Activated T-helper 2 cell treated with anti-CD3 and anti-CD28 coated beads, Interferon-gamma antibody, Interleukin-2, Interleukin-4, amounts not matched to agents 10 μg/mL and 5 μg/mL and 100 μg/mL, durations not matched to agents 14 hours and 24 hours and 36 hours (primary cell): ENCODE measurements at places on chromosomes 6 and 20.

GRCh38 chr6:139007428-139007827 lies 19.4 kb upstream of the REPS1 start:
- no peak for DNase-seq

DNA sequence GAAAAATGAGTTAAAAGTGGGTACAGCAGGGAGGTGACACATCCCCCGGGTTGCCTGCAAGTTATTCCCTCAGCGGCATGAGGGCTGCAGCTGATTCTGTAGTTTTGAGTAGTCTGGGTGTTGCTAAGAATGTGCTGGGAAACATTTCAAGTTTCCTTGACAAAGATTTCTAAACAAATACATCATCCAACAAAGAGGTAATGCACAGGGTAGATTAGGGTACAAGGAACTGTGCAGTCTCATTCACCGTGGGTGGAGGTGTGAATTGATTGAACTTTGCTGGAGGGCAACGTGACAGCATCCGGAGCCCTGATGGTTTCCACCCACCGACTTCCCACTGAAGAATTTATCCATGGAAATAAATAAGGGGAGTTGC lies 21.8 kb downstream of the CASS4 start:
- DNase-seq, result no peak

- DNase-seq, result no peak
These were observed 20.7 kb downstream of the DYNLRB1 start for GRCh38 chr20:34536798-34537394.

GRCh38 chr6:1255636-1256365 lies 56.1 kb upstream of the FOXQ1 start:
- no peak for DNase-seq

DNA sequence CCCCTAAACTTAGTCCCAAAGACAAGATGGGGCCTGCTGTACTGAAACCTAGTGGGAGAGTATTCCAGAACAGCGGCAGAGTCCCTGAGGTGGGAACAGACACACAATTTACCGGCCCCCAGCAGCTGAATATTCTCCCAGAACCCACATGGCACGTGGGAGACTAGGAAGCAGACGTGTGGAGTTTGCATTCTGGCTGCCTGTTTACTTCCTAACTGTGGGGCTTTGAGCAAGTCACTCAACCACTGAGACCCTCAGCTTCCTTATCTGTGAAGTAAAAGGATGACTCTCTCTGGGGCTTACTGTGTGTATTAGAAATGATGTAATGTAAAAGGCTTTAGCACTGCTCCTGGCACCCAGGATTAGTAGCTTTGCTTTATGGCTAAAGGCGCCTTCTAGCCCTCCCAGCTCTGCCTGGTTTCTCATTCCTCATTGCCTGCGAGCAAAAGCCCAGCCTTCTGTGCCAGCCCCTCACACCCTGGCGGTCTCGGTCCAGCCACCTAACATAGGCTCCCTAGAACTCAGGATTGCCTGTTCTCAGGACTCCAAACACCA lies 353.1 kb downstream of the CDC5L start:
- no peak for DNase-seq

- no peak for DNase-seq
These were observed 136.4 kb upstream of the RREB1 start for GRCh38 chr6:6971369-6971768.

DNA sequence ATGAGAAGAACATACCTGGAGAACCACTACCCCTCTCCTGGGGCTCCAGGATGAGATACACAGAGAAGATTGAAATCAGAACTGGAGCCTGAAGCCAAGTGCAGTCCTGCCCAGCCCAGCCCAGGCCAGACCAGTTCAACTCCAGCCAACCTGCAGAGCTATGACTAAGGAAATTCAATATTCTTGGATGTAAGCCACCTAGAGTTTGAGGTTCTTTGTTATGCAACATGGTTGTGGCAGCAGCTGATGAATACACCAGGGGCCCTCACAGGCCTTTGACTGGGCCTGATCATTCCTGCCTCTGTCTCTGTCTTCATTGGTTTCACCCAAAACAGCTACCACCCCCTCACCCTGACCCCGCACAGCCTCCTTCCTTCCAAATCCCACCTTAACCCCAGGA lies 167.8 kb downstream of the LRFN2 start:
- no peak for DNase-seq

DNA sequence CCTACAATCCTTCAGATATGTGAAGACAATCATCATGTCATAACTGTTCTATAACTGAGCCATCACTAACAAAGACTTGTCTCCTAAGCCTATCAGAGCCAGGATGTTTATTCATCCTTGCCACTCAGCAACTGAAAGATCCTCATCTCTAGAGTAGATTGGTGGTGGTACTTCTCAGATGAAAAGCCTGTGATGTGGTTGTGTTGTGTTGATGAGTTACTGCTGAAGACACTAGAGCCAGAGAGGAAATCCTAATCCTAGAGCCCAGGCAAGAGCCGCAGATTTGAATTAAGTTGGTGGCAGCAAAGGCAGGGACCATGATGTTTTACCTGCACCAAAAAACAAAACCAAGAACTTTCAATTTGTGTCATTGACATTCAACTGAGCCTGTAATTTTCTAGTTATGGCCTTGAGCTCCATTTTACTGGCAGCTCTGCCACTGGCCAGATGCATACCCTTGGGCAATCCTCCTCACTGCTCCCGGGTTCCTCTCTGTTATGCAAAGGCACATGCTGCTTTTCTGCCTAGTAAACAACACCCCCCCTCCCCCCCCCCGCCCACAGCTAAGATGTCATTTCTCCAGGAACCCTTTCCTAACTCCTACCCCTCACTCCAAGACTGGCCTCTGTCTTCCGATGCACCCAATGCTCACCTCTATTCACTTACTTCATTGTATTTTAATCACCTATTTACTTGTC lies 50.2 kb upstream of the REV3L start:
- DNase-seq, result peak; percentile 43

DNA sequence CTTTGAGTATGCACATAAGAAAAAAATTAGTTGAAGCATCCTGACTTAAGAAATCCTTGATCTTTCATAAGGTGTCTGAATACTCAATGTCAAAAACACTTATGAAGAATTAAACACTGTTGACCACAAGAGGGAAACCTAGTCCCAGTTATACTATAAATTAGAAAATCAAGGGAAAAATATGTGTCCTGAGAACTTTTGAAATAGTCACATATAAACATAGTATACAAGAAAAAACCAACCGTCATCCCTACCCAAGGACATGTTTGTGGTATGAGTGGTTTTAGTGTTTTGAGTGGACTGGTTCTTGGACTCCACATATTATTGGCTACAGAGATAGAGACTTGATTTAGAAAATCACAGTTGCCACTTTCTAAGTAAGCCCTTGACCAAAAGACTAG lies 7.6 kb upstream of the HLA-DRA start:
- no peak for DNase-seq

DNA sequence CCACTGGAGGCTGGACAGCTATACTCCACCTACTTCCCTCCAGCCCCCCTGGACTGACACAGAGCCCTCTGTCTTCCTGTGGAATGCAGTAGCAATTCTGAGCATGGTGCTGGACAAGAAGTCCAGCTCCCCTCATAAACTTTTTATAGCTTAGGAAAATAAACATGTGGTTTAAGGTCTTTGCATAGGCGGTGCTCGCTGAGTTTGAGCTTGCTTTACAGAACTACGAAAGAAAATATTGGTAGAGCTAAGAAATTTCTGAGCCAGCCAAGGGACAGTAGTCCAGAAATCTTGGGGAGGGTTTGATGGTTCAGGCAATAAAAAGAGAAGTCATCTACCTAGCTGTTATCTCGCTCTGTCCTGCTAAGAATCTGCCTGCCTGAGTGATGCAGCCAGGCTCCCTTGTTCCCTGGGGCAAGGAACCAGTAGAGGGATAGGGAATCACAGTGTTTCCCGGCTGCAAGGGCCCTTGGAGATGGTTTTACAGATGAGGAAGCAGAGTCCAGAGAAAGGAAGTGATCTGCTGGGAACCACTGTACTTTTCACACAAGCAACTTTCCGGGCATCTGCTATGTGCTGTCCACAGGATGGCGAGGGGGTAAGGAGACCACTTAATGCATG lies 343.4 kb downstream of the CDC5L start:
- DNase-seq, result no peak

GRCh38 chr6:140854318-140854717 lies 1278.4 kb upstream of the GJE1 start:
- DNase-seq, result no peak

GRCh38 chr20:18986895-18987580 lies 173.5 kb downstream of the SCP2D1 start:
- no peak for DNase-seq

DNA sequence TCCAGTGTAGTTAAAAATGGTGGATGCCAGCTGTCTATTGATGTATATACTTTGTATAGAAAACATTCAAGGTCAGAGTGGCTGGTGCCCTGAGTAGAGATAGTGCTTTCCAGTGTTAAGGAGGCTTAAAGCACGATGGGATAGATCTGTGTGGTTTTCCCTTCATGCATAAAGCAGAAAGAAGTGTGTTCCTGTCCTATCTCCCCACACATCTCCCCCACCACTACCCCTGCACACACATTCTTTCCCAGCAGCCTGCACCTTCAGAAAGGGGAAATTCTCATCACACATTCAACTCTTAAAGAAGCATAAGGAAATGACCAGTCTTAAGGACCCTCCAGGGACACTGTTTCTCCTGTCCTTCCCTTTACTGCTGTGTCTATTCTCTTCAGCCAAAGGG lies 221.7 kb upstream of the TAB2 start:
- DNase-seq, result peak; percentile 33

GRCh38 chr20:51412333-51412871 lies 130.1 kb downstream of the NFATC2 start:
- DNase-seq, result no peak

GRCh38 chr6:11744753-11745152 lies 33.9 kb downstream of the ADTRP start:
- DNase-seq, result no peak

DNA sequence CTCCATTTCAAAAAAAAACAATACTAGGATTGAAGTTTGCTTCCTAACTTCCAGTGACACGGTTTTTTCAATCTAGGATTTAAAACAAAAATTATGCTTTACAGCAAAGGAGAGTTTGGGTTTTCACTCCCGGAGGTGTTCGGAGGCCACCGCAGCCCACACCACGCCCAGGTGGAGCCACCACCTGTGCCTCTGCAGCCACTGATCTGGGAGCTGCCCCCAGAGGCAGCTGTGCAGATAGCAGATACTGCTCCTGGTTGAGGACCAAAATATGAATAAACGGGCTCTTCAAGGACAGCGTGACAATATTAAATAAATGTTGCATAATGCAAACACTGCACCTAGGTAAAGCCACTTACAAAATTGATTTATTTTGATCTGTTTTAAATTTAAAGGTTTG lies 30.2 kb downstream of the DLL1 start:
- DNase-seq, result no peak

- DNase-seq, result no peak
These were observed 171.4 kb downstream of the ZFAND3 start for GRCh38 chr6:37990762-37991525.

DNA sequence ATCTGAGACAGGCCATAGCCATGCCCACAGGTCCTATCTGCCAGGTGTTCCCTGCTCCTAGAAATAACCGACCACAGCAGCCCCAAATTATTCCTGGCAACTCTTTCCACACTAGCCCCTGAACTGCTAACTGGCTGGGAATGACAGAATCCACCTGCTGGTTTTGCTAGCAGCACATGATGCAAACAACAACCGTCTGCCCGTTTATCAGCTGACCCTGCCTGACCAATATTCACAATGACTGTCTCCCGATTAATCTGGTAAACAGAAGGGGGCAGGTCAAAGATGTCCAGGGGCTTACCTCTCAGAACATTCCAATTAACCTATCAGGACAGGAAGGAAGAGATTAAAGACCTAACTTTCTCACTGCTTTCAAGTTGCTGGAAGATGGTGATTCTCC lies 101.5 kb downstream of the NRSN1 start:
- DNase-seq, result no peak

GRCh38 chr6:160798625-160799024 lies 96.6 kb downstream of the PLG start:
- DNase-seq, result no peak

DNA sequence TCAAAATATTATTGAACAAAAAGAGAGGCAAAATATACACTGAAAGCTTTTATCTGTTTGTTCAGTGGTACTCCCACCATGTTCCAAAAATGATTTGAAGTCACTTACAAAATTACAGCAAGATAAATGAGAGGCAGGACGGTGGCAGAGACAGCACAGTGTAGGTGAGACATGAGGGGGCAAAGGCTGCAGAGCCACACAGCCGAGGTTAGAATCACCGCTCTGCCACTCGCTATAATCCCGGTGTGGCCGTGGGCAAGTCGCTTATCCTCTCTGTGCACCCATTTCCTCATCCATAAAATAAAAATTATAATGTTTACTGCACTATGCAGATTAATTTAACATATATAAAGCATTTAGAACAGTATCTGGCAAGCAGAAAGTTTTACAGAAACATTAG lies 140.1 kb upstream of the BEND6 start:
- no peak for DNase-seq

DNA sequence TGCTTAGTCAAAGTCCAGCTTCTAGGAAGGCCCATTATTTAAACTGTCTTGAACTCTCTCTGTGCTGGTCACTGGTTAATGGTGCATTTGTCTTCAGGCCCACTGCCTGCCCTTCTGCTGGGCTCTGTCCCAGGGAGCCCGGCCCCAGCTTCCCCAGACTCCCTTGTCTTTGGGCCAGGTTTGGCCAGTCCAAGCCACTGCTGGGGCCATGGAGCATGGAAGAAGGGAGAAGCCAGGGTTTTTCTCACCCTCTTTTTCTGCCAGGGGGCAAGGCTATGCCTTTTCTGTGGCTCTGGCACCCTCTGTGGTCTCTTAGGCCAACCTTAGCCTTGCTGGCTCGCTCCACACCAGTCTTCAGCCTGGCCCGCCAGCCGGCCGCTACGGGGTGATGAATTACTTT lies 390.0 kb upstream of the SULF2 start:
- no peak for DNase-seq

GRCh38 chr6:96907498-96907897 lies 9.8 kb upstream of the NDUFAF4 start:
- DNase-seq, result no peak

DNA sequence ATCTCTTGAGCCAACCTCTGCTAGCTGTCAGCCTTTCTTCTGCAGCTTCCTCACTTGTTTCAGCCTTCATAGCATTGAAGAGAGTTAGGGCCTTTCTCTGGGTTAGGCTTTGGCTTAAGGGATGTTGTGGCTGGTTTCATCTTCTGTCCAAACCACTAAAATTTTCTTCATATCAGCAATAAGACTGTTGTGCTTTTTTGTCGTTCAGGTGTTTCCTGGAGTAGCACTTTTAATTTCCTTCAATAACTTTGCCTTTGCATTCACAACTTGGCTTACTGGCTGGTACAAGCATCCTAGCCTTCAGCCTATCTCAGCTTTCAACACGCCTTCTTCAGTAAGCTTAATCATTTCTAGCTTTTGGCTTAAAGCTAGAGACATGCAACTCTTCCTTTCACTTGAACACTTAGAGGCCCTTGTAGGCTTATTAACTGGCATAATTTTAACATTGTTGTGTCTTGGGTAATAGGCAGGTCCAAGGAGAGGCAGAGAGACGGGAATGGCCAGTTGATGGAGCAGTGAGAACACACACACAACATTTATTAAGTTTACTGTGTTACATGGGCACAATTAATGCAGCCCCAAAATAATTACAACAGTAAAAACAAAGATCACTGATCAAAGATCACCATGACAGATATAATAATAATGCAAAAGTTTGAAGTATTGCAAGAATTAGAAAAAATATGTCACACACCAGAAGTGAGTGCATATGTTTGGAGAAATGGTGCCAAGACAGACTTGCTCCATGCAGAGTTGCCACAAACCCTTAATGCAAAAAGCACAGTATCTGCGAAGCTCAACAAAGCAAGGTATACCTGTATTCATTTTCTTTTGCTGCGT lies 98.6 kb downstream of the HIVEP1 start:
- DNase-seq, result no peak

GRCh38 chr6:96716221-96716620 lies 121.1 kb downstream of the GPR63 start:
- no peak for DNase-seq
